ENCODE measurements at places on chromosomes 4 and X. TPM values are rescaled to one million over a fixed set of nuclear protein-coding genes. Genes with fewer than 3 reads are reported as not detected.
A peak's percentile ranks its signal among the peaks of the same experiment; 100 is the strongest.

DNA sequence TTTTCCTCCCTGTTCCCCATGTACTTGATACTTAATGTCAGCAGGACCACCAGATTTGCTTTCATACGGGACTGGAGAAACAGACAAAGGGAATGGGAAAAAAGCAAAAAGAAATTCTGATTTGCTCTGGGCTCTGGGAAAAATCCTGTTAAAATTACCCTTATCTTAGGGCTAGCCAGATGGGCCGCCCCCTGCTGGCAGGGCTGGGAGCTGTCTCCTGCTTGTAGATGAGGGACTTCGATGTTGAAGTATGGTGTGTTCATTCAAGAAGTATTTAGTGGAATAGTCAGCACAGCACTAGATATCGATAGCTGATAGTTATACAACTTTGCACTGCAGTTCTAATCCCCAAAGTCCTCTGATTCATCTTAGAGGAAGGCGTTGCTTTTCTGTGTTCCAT is 45.8 kb downstream of the BCORL1 start:
- H3K4me1 ChIP-seq, result peaks cover 16% of the 10 kb centered on the region
- H3K27me3 ChIP-seq, result peaks cover 2% of the 10 kb centered on the region
- H3K4me3 ChIP-seq, result no peak overlapping the region

DNA sequence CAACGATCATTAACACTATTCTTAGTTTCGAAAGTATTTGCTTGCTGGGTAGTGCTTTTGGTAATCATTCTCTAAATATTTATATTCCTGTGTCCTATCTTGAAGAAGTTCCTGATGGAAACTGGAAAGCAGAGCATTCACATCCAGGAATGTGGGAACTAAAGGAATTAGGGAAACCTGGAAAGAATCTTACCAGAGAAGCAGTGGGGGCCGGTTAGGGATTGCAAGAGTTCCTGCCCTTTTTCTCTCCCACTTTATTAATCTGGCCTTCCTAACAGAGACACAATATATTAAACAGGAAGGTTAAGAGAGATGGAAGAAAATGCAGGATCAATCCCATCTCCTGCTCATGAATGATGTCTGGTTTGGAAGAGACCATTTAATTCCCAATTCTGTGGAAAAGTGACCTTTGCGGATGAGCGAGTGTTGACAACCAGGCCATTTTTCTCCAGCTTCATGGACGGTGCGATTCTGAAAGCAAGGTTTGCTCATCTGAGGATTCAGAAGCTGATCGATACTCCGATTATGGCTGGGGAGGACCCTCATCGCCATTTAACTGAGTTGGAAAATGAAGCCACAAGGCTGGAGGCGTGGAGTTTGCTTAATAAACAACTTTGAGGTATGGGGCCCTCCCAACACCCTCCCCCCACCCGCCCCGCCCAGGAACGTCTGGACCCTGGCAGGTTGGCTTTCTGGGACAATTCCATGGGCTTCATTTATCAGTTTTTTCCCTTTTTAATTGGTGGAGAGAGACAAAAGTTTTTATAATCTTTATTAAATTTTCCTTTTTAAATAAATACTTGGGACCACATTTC is 52.3 kb downstream of the C4orf51 start:
- peak overlapping the region; percentile 80 for H3K4me3 ChIP-seq
- no peaks in the 10 kb centered on the region for H3K36me3 ChIP-seq
- H3K4me1 ChIP-seq, result peaks cover 26% of the 10 kb centered on the region
- peaks cover 9% of the 10 kb centered on the region for H3K27me3 ChIP-seq

DNA sequence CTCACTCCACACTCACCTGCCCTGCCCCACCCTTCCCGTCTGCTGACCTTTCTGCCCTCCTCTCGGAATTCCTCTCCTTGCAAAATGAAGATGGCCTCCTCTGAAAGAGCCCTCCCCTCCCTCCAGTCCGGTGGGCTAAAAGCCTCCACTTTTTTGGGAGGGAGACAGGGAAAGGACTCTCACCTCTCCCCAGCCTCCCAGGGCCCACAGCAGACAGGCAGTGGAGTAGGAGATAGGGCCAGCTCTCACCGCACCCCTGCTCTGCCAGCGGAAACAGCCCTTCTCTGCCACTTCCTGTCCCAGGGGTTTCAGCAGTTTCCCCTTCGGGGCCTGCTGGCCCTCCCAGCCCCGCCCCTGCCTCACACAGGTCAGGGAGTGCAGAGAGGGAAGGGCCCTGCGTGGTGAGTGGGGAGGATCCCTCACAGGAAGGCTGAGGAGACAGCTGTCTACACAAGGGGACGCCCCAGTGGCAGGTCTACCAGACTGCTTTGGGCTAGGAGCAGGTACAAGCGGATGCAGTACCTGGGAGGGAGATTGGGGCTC is 18.2 kb downstream of the ELF4 start:
- no peak overlapping the region for H3K4me3 ChIP-seq
- H3K27me3 ChIP-seq, result peaks cover 6% of the 10 kb centered on the region
- peak overlapping the region; percentile 48 for H3K27ac ChIP-seq
- no peaks in the 10 kb centered on the region for H3K36me3 ChIP-seq
- peak; percentile 26 for DNase-seq
- peaks cover 19% of the 10 kb centered on the region for H3K4me1 ChIP-seq

DNA sequence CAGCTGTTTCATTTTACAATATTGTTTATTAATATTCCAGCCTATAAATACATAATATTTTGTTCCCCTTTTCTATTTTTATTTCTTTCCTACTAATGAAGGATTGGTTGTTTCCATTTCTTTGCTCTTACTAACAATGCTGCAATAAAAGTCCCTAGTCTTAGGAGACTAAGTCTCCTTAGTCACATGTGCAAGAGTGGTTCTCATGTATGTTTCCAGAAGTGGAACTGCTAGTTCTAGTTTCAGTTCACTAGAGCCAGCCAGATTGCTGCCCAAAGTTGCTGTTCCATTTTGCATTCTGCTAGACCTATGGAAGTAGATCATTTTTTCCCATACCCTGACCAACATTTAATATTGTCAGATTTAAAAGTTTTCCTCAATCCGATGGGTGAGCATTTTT is 44.3 kb downstream of the CNGA1 start:
- H3K36me3 ChIP-seq, result no peaks in the 10 kb centered on the region
- no peak overlapping the region for H3K27ac ChIP-seq
- peaks cover 5% of the 10 kb centered on the region for H3K4me1 ChIP-seq
- no peak overlapping the region for H3K4me3 ChIP-seq
- DNase-seq, result no peak

DNA sequence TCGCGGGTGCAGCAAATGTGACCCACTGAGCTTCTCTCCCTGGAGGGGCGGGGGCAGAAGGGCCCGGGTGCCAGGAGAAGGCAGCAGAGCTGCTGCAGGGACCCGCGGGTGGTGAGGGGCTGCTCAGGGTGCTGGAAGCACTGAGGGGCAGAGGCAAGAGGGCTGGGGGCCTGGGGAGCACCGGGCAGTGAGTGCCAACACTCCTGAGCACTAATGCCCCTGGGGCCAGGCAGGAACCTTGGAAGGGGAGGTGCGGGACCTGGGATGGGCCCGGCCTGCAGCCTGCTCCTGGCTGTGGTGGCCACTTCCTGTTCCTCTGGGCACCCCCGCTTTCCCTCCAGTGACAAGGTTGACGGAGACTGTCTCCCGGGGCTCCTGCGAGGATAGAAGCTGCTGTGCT is 66.5 kb upstream of the ADRA2C start:
- peaks cover 9% of the 10 kb centered on the region for H3K27me3 ChIP-seq
- no peaks in the 10 kb centered on the region for H3K36me3 ChIP-seq
- no peak overlapping the region for H3K4me3 ChIP-seq
- no peaks in the 10 kb centered on the region for H3K4me1 ChIP-seq

DNA sequence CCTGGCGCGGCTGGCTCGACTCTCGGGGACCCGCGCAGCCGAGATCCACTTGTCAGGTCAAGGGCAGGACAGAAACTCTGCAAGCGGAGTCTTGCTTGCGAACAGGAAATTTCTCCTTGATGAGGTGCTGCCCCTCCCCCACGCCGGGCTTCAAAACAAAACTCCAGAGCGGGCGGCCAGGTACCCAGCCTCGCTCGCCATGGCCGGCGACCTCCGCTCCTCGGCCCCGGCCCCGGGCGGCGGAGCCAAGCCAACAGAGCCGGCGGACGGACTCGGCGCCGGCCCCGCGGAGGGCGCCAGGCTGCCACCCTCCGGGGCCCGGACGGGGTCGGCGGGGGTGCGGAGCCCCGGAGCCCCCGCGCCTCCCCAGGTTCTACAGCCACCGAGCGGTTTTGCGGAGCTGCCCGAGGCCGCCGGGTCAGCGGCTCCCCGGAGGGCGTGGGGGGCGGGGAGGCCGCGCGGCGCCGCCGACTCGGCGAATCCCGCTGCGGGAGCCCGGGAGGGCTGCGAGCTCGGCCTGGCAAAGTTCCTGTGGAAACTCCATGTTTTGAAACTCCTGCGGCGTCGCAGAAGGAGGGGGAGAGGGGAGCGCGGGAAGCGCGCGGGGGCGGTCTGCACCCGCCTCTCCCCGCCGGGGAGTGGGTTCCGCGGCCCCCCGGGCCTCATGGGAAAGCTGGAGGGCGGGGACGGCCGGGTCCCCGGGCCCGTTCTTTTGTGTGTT is 11.7 kb upstream of the BCOR start:
- peaks cover 7% of the 10 kb centered on the region for H3K27me3 ChIP-seq
- peaks cover 8% of the 10 kb centered on the region for H3K4me1 ChIP-seq
- DNase-seq, result peak; percentile 37
- H3K4me3 ChIP-seq, result peak overlapping the region; percentile 79

GRCh38 chr4:47432749-47433148 is 30.8 kb downstream of the COMMD8 start:
- peaks cover 2% of the 10 kb centered on the region for H3K27me3 ChIP-seq
- H3K4me3 ChIP-seq, result no peak overlapping the region
- no peak overlapping the region for H3K27ac ChIP-seq
- no peaks in the 10 kb centered on the region for H3K4me1 ChIP-seq

GRCh38 chr4:57076646-57077045 is 33.5 kb downstream of the IGFBP7 start:
- H3K4me1 ChIP-seq, result peaks cover 23% of the 10 kb centered on the region
- H3K27me3 ChIP-seq, result peaks cover 1% of the 10 kb centered on the region
- H3K4me3 ChIP-seq, result no peak overlapping the region

DNA sequence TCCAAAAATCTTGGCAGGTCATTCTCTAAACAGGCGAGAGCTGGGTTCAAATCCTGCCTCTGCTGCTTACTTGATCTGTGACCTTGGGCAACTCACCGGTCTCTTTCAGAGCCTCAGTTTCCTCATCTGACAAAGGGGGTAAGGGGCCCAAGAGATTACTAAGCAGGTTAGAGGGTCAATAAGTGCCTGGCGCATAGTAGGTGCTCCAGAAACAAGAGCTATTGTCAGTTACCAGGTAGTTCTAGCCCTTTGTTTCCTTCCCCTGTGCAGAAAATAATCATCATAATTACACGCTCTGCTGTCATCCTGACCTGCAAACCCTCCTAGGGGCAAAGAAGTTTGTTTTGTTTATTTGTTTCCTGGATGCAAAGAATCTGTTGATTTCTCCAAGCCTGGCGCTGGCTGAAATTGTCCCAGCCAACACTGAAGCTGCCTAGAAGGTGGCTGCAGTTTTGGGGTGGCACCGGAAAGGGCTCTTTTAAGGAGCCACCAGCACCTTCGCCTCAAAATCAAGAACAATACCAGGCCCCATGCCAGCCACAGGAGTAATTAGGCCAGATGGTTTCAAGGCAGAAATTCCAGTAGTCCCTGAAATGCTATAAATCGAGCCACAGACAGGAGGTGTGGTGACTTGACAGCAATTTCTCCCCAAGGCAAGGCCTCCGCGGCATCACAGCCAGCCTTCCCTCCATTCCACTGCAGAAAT is 10.2 kb upstream of the KIAA0232 start:
- peaks cover 12% of the 10 kb centered on the region for H3K27me3 ChIP-seq
- no peaks in the 10 kb centered on the region for H3K36me3 ChIP-seq
- H3K4me3 ChIP-seq, result no peak overlapping the region
- H3K4me1 ChIP-seq, result peaks cover 6% of the 10 kb centered on the region

GRCh38 chr4:8599091-8599460 is 6.5 kb downstream of the CPZ start:
- no peak overlapping the region for H3K27ac ChIP-seq
- no peak for DNase-seq
- H3K36me3 ChIP-seq, result no peaks in the 10 kb centered on the region
- H3K4me1 ChIP-seq, result peaks cover 5% of the 10 kb centered on the region

DNA sequence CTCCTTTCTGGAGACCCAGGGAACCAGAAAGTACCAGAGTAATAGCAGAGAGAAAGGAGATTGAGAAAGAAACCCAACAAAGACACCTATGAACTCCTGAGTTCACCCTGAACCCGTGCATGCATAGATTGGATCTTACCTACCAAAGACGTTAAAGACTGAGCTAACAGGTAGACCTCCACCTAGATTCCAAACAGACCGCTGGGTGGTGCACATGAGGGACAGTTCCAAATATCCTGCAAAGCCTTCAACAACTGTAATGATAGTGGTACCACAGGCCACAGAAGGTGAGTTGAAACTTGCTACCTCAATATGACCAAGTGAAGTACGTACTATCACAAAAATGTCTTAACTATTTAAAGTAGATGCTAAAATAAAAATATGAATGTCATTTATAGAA is 34.0 kb upstream of the NR0B1 start:
- DNase-seq, result no peak
- no peaks in the 10 kb centered on the region for H3K36me3 ChIP-seq

- no peaks in the 10 kb centered on the region for H3K27me3 ChIP-seq
- DNase-seq, result no peak
- H3K4me3 ChIP-seq, result no peak overlapping the region
- H3K27ac ChIP-seq, result no peak overlapping the region
- no peaks in the 10 kb centered on the region for H3K36me3 ChIP-seq
These were observed 8.9 kb downstream of the EIF4E start for GRCh38 chr4:98919996-98920395.

DNA sequence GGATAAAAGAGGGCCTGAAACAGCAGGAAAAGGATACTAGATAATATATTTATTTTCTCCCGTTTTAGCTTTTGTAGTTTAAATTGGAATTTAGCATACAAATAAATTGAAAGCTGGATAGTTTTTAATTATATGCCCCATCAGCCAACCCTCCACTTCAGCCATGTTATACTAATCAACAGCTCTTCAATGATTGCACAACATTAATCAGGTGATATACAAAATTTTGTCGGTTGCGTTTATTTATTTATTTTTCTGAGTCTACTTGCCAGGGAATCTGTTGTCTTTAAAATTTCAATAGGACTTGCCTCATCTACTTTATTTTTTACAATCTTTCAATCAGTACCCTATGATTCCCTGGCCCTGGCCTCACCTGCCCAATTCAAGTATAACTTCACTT is 12.1 kb downstream of the DGKK start:
- H3K36me3 ChIP-seq, result no peaks in the 10 kb centered on the region
- H3K4me1 ChIP-seq, result no peaks in the 10 kb centered on the region
- H3K27me3 ChIP-seq, result no peaks in the 10 kb centered on the region
- no peak overlapping the region for H3K27ac ChIP-seq
- DNase-seq, result no peak

GRCh38 chrX:56733459-56734046 is 4.5 kb downstream of the NBDY start:
- H3K27me3 ChIP-seq, result peaks cover 3% of the 10 kb centered on the region
- no peak overlapping the region for H3K4me3 ChIP-seq
- no peaks in the 10 kb centered on the region for H3K4me1 ChIP-seq
- peaks cover 11% of the 10 kb centered on the region for H3K36me3 ChIP-seq
- no peak overlapping the region for H3K27ac ChIP-seq

GRCh38 chrX:73940893-73941470 is 363.0 kb upstream of the ZCCHC13 start:
- DNase-seq, result no peak
- peaks cover 14% of the 10 kb centered on the region for H3K4me1 ChIP-seq
- H3K27me3 ChIP-seq, result peaks cover 3% of the 10 kb centered on the region
- H3K36me3 ChIP-seq, result no peaks in the 10 kb centered on the region

- no peak overlapping the region for H3K4me3 ChIP-seq
- H3K27ac ChIP-seq, result no peak overlapping the region
- H3K27me3 ChIP-seq, result no peaks in the 10 kb centered on the region
- DNase-seq, result peak; percentile 18
- H3K4me1 ChIP-seq, result peaks cover 36% of the 10 kb centered on the region
These were observed 981.9 kb upstream of the TENM3 start for GRCh38 chr4:181261279-181261678.

Gene GUCY1A1
- not detected for total RNA-seq

Gene RHOXF2B
- total RNA-seq, result not detected

Data from endothelial cell (in vitro differentiated cells).